ENCODE measurements at places on chromosomes 3 and 15.

DNA sequence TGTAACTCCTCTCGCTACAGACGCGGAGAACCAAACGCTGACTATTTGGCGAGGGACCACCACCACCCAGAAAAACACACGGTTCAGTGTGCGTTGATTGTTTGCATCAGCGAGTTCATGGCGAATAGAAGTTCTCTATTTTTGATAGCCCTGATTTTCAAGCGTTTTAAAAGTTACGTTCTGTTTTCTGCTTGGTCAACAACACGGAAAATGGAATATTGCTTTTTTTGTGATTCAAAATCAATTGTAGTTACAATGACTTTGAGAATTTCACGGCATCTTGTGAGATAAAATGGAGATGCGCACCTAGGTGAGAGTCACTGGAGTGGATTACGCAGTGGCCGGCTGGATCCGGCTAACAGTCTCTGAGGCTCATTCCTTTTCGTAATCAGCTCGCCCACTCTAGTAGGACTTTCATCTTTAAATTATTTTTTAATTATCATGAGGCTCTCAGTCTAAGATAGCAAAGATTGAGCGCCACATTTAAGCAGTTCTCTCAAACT, 54.8 kb downstream of the CCDC54 start:
- DNase-seq, result no peak

DNA sequence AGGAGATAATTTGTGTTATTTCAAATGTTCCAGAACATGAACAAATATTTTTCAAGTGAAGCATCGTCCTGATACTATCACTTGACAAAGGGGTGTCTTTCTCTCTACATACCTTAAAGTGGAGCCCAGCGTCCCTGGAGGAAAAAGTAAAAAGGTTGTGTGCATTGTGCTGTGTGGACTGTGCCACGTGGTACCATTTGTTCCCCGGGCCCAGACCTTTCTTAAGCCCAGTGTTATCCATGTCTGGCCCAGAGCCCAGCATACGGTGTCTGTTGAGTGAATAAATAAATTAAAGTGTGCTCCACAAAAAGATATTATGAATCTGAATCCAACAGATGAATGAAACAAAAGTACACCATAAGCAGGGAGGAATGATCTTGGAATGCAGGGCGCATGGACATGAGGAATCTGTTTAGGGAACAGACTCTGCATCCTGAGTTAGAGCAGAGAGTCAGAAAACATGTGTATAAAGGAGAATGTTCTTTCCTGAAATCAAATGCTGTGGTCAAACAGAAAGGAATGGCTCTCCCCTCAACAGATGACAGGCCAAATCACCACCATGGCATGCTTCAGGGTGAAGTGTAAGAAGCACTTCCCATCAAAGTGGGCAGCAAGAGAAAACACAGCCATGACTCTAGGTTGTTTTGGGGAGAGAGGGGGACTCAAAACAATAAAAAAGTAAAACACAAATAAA, 8.1 kb upstream of the PRSS50 start:
- no peak for DNase-seq

DNA sequence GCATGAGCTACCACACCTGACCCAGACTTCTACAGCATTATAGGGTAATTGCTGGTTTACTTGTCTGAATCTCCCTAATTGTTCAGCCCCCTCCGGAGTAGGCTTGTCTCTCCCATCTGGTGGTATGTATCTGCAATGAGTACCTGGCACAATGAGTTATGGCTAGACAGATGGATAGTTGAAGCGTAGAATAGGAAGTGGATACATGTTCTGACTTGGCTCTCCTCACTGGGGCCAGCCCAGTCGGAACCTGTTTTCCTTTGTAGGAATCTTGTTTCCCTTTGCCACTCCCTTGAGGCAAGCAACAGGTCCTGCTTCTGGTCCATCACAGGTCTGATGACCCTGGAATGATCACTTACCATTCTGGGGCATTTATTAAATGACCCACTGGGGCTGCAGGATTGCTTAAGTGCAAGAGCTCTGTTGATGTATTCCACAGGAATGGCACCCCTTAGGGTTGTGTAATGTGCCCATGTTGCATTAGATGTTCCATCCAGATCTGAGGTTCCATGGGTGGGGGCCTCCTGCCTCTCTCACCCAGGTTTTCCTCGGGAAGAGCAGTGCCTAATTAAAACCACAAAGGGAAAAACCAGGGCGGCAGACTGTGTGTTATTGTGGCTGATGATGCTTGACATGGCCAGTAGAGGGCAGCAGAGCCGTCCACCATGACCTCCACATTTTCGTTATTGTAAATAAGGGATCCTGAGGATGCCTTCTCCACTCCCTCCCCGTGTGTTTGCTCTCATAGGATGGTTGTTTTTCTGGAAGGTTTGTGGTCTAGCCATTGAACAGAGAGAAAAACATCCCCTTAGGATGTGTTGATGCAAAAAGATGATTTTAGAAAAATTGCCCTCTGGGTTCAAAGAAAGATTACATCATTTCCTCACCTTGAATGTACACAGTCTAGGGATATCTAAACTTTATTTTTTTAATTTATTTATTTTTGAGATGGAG, 58.0 kb downstream of the CMTM8 start:
- DNase-seq, result peak; percentile 40

GRCh38 chr3:153284282-153284938, 122.4 kb downstream of the RAP2B start:
- DNase-seq, result peak; percentile 11

DNA sequence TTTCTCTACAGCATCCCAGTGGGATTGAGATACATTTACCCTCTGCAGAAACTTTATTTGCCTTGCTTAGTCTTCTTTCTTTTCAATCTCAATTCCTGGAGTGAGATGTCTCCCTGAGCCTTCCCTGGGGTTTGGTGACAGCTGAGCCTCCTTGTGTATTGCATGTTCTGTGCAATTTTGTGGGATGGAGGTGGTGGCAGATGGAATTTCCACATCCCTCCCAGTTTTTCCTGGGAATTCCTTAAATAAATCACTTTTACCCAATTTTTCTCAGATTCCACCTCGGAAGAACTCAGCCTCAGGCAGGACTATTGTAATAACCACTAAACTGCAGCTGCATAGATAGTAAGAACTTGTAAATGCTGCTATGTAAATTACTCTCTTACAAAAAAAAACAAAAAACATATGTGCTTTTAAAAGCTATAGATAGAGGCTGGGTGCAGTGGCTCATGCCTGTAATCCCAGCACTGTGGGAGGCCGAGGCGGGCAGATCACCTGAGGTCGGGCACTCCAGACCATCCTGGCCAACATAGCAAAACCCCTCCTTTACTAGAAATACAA, 88.5 kb upstream of the ABHD17C start:
- no peak for DNase-seq

GRCh38 chr3:48294611-48295263, 38.7 kb downstream of the SPINK8 start:
- no peak for DNase-seq

All from activated T-helper 1 cell treated with anti-CD3 and anti-CD28 coated beads, Interleukin-2, amount 50 U/mL, for 16 hours (primary cell).